Breast epithelium (tissue), 4 donors: ENCODE measurements at places on chromosomes 4 and X.

GRCh38 chr4:54657551-54658251 is at the start of gene KIT:
Gene KIT, plus strand, starts transcription at chr4:54657957. Its CDS starts 58 bp downstream, at chr4:54658015.
- peak; percentile 29 for DNase-seq

GRCh38 chr4:183807420-183808096 is 97.5 kb upstream of the STOX2 start:
- no peak for DNase-seq

GRCh38 chrX:150326541-150327247 is 36.4 kb upstream of the MAMLD1 start:
- no peak for DNase-seq

GRCh38 chr4:17510582-17510981 is 1.3 kb downstream of the QDPR start:
- no peak for DNase-seq

DNA sequence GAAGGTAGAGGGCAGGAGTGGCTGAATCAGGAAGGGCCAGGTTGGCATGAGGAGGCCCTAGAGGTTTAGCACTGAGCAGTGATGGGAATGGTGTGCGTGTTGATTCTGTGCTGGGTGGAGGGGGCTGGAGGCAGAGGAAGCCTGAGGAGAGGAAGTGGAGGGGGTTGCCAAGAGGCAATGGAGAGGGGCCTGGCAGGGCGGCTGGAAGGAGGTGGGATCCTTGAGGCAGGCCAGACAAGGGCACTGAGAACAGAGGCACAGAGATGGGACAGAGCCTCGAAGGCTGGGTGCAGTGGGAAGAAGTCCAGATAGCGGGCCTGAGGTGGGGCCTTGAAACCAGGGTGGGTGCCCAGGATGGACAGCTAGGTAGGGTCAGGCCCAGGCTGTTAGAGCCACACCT is 24.3 kb downstream of the SH3BP2 start:
- DNase-seq, result no peak

DNA sequence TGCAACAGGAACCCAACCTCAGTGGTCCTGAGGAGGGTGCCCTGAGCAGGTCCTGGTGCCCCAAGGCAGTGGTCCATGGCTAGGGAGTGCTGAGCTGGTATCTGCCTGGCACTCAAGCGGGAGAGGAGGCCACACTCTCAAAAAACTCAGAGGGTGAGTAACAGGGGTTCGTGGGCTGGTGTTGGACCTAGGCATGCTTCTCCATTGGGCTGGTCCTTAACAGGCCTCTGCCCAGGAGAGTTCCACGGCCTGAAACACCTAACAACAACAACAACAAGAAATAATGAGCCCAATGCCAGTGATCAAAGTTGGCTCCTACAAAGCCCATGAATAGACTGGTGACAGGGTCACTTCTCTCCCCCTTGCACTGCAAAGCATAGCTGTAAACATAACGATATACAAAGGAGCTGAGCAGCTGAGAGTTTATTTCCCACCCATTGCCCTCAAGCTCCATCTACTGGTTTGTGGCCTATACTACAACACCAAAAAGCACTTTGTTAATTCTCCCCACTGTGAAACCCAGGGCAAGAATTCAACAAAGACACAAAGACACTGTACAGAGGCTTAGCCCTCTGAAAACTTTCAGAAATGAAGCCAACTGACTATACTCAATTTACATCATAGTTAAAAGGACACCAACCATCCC is 736.1 kb upstream of the ADGRL3 start:
- no peak for DNase-seq

DNA sequence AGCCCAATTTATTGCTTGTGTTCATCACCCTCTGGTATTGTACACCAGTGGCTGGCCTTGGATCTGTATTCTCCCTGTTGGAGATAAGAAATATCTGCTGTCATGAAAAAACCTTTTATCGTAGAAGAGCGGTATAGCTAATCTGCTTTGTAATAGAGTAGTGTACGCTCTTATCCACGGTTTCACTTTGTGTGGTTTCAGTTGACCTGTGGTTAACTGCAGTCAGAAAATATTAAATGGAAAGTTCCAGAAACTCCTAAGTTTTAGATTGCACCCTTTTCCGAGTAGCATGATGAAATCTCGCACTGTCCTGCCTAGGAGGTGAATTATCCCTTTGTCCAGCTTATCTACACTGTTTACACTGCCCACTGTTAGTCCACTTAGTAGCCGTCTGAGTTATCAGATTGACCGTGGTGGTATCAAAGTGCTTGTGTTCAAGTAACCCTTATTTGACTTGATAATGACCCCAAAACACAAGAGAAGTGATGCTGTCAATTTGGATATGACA is 42.4 kb downstream of the KDM6A start:
- no peak for DNase-seq

GRCh38 chrX:136112286-136112685 is 35.0 kb upstream of the FHL1 start:
- no peak for DNase-seq

DNA sequence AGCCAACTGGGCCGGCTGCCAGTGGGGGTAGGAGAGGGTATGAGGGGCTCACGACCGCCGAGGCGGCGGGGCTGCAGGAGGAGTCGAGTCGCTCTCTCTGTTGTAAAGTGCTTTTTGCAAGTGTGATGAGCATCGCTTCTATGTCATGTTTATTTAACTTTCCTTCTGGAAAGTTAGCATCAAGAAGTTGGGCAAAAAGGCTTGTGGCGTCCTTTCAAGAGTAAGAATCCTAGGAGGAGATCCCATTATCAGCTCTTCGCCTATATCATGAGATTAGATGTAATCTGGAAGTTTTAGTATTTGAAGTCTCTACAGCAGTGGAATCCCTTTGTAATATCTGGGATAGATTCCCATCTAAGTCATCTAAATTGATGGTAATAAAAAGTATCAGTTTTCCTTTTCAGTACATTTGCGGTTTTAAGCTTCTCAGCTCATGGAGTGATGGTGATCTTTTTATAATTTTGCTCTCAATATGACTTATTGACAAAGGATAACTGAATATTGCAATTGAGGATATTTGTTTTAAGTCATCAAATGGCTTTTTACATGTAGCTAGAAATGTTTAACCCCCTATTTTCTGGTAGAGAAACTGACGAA is 1.7 kb downstream of the GALNT7 start:
- no peak for DNase-seq

GRCh38 chr4:105780176-105780575 is 71.6 kb downstream of the GSTCD start:
- no peak for DNase-seq

GRCh38 chrX:48676893-48677270 is 6.7 kb upstream of the WAS start:
- DNase-seq, result no peak
